ENCODE measurements at places on chromosomes 2 and 18.

- DNase-seq, result no peak
Observed at GRCh38 chr2:241110607-241111439, 8.7 kb upstream of the MTERF4 start.

DNA sequence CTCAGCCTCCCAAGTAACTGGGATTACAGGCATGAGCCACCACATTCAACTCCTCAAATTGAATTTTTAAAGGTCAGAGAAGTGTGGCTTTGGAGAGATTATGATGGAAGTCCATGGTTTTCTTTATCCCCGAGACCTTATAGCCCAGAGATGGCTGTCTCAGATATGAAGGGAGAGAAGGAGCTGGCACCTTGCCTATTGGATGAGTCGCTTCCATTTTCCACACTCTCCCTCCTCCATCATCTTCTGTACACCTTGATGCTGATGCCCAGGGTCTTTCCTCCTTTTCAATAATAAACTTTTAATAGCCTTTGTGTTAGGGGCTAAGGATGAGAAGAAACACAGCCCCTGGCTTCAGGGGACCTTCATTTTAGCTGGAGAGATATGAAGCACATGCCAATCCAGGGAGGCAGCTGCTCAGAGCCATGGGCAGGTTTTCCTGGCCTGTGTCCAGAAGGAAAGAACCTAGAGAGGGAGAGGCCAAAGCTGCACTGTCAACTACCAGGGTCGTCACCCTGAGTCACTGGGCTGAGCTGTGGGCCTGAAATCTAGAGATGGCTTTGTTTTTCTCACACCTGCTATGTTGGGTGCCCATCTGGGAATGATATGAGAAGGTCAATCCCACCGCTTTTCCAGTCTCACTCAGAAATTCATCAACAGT, 146.0 kb upstream of the SERTAD2 start:
- no peak for DNase-seq

GRCh38 chr2:42944779-42945415, 152.5 kb upstream of the HAAO start:
- peak; percentile 69 for DNase-seq

GRCh38 chr2:142300517-142300916, 169.7 kb upstream of the LRP1B start:
- DNase-seq, result no peak

DNA sequence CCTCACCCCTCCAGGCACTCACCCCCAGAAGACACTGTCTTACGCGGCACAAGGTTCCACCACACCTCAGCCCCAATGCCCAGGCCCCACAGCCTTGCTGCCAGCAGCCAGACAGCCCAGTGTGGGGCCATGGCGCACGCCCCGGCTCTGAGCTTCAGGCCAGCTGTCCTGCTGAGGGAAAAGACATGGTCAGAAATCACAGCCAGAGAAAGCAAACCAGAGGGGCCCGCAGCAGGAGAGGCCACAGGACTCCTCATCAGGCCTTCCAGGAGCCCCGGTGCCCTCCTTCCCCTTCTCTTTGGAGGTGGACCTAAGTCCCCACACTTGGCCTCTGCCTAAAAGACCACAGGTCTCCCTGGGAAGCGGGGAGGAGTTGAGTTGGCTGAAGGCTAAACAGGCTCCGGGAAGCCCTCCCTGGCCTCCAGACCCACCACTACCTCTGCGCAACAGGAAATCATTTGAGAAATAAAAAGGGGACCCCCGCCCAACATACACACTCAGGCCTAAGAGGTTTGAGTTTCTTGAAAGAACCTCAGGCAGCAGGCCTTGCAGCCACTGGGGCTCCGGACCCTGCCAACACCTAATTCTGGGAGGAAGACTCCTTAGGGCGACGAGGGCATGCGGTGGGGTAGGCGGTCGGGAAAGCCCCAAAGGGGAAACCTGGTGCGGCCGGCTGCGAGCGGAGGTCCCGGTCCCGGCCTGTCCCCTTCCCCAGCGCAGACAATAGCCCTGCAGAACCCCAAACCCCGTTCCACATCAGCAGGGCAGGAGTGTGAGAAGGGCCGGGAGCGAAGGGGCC, 1.9 kb downstream of the SEMA4C start:
- DNase-seq, result no peak

DNA sequence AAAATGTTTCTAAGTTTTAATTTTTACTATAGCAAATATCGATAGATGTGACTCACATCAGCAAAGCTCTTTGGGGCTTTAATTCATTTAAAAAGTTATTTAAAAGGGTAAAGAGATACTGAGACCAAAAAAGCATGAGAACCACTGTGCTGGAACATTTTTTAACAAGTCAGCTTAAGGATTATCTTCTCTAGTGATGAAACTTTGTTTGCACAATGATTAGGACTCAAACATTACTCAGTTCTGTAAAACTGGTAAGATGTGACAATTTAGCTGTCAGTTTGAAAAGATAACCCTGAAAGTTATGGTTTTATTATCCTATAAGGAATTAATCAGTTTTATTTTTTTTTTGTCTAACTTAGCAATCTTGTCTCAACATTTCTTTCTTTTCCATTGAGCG, 301.4 kb downstream of the TSN start:
- no peak for DNase-seq

DNA sequence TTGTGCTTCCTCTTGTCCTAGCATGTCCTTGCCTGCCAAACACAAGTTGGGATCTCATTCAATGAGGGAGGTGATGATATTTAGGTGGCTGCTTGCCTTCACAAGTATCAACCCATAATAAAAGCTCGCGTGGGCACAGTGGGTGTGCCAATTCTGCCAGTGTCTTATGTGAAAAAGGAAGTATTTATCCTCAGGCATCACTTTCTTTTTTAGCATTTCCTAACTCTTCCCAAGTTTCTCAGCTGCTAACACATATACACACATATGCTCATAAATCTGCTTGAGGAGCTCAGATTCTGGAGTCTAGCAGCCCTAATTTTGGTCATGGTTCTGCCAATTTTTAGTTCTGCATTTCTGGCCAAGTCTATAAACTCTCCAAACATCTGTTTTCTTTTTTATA, 319.5 kb upstream of the HNMT start:
- no peak for DNase-seq

DNA sequence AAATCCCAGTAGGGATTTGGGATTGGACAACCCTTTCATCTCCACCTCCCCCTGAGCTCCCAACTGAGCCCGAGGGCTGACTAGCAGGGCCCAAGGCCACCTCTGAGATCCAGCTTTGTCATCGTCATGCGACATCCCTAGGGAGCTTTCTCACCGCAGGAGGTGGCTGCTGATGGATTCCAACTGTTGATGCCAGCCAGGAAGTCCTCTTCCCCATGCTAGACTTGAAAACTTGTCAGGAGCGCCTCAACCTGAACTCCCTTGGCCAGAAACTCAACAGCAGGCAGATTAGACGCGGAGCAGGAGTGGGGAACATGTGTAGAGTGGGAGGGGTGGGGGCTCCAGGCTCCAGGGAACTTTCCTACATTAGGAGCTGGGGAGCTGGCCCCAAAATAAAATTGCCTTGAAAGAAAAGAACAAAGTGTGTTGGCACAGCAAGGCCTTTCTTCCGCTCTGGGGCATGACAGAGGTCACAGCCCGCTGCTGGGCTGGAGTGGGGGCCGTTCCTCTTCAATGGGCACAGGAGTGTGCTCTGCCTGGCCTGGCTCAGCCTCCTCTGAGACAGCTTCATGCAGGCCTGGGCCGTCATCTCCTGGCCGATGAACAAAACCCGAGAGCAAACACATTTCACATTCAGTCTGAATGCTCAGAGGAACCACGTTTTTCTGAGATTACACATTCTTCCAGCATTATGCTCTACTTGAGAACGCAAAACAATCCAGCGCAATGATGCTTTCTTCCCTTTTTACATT, 34.5 kb downstream of the EMILIN2 start:
- peak; percentile 73 for DNase-seq

DNA sequence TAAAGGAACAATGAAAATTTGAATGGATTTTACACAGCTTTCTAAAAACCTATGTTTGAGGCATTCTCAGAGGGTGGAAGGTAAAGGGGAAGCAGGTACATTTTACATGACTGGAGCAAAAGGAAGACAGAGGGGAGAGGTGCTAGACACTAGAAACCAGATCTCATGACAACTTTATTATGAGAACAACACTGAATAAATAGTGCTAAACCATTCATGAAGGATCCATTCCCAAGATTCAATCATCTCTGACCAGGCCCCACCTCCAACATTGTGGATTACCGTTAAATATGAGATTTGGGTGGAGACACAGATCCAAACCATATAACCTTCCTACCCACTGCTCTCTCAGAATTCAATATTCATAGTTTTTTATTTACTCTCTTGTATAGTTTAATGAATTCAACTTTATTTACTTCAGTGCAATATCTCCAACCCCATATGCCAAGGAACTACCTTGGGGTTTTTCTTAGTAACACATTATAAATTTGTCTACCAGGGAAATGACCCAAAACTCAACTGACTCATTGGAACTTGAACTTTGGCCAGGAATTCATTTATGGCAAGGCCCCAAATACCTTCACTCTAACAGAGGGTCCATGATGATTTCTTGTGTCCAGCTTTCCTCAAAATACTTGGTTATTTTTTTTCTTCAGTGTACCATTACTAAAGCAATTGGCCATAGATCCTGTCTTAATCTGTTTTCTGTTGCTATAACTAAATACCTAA, 317.8 kb downstream of the GULP1 start:
- DNase-seq, result no peak

DNA sequence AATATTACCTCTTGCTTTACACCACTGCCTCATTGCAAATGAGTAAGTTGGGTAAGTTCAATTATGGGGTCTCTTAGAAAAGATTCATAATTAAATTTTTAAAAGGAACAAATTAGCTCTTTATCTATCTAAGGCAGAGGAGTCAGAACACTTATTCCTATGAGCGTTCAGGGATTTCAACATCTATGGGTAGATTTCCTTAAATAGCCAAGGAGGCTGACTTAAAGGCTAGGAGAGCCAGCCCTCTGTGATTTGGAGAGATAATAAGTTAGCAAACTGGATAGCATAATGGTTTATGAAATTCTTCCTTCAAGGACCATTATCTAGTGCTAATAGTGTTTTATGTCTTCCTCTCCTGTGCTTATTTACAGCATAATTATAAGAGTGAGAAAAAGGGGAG, 387.7 kb downstream of the STK39 start:
- DNase-seq, result no peak

- no peak for DNase-seq
Observed at GRCh38 chr2:240383099-240383758, 52.2 kb upstream of the GPC1 start.

- peak; percentile 19 for DNase-seq
Observed at GRCh38 chr18:54416436-54416835, 58.7 kb downstream of the C18orf54 start.

GRCh38 chr18:79681484-79682387, 2.1 kb downstream of the CTDP1 start:
- no peak for DNase-seq

- DNase-seq, result no peak
Observed at GRCh38 chr2:159044804-159045286, 76.4 kb downstream of the TANC1 start.
